Ammon's horn (tissue), 1 donor: ENCODE measurements at places on chromosomes 13 and 19.

- DNase-seq: peak; percentile 86
Measured at GRCh38 chr19:18304458-18305310, 18.2 kb downstream of the LSM4 start.

DNA sequence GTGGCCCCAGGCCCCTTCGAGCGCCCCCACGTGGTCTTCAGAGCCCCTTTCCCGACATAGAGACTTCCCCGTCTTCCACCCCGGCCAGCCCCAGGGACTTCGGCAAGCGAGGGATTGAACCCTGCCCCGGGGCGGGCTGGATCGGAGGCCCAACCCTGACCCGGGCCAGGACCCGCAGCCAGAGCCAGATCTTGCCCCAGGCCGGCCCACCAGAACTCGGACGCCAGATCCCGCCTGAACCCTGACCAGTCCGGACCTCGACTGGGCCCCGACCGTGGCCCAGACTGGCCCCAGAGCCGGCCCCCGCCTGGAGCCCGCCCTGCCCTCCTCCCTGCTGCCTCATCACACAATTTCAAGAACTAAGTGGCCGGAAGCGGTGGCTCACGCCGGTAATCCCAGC, 253 bp upstream of the TPTE2 start:
- no peak for DNase-seq

DNA sequence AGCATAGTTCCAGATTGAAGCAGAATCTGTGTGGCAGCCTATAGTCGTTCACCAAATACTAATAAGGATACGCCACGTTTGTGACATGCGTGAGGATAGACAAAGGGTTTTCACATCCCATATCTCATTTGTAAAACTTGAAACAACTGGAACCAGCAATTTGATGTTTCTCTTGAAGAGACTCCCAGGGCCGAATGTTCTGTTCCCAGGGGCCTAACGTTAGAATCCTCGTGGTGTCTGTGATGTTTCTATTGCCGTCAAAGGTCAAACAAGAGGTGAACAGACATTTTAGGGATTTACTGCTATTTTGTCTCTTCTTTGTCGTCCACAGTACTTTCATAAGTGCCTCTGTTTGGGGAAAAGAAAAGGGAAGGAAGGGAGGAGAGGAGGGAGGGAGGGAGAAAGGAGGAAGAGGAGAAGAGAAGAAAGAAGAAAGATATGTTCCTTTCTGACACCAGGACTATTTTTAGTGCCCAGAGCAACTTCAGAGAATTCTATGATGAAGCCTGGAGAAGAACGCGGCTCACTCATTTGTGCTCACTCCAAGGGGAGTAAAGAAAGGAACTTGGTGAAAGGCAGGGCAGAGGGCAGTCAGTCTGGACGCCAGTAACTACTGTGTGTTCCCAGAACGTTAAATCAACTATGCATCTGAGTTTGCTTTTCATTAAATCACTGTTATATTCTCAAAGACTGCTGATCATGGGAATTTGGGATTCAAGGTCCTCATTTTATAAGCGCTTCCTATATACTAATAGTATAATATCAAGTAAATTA, 154.5 kb downstream of the DCT start:
- DNase-seq: no peak

GRCh38 chr13:37608750-37609339, 10.3 kb upstream of the POSTN start:
- DNase-seq: no peak

- DNase-seq: no peak
Measured at GRCh38 chr13:31950111-31950815, 81.3 kb upstream of the FRY start.

DNA sequence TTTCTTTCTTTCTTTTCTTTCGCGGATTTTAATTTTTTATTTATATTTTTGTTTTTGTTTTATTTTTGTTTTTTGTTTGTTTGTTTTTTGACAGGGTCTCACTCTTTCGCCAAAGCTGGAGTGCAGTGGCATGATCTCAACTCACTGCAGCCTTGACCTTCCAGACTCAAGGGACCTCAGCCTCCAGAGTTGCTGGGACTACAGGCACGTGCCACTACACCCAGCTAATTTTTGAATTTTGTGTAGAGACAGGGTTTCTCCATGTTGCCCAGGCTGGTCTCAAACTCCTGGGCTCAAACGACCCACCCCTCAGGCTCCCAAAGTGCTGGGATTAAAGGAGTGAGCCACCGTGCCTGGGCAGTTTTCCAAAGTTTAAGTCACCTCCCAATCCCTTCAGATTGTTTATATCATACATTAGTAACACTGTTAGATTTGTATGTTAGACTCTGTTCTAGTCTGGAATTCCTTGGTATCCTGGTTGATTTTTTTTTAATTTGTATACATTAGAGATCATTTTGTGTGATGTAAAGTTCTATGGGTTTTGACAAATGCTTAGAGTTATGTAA, 597.3 kb downstream of the DCT start:
- no peak for DNase-seq
